Activated CD4-positive, alpha-beta T cell treated with anti-CD3 and anti-CD28 coated beads, Interleukin-2, amount 10 ng/mL, durations not matched to agents 7 days and 5 days (primary cell): ENCODE measurements at places on chromosomes 5 and 9.

- no peak for DNase-seq
These were observed 28.3 kb downstream of the ARHGEF28 start for GRCh38 chr5:73654171-73654811.

DNA sequence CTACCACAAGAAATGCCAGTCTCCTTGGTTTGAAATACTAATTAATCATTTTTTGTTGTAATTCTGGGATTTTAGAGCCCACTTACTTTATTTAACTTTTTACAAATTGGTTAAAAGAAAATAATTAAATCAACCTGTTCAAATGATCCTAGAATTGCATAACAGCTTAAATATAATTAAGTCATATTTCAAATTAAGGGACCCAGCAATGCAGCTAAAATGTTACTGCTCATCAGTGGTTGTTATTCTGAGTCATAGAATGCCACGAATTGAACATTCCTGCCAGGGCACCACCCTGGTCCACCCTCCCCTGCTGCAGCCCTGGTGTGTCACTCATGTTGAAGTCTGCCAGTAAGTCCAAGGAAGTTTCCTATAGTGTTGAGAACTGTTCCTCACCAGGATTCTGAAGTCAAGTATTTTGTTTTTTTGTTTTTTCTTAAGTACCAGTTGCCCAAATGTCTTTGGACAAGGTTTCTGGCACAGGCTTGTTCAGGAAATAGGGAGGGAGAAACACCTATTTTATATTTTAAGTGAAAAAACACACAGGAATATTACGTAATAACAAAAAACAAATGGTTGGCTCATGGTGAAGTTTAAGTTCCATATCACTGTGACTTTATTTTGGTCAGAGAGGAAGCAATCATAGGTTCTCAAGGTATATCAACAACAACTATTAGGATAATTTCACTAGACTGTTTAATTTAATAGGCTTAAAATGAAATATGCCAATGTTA is 4.3 kb upstream of the ITGA1 start:
- DNase-seq = no peak

- no peak for DNase-seq
These were observed 11.3 kb upstream of the ANKH start for GRCh38 chr5:14882658-14883580.

DNA sequence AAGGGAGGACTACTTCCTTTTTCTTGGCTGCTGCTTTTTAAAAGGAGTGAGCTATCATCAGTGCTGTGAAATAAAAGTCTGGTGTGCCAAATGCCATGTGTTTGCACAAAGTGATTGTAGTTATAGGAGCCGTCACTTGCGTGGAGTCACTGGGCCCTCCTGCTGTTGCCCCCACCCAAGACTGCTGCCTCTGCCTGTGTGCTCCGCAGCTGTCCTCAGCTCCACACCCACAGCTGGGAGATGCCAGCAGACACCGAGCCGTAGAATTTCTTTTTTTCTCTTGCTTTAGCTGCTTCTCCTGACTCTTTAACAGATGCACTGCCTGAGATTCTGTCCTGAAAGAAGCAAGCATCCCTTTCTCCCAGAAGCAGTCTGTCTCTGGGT is 9.8 kb upstream of the GLE1 start:
- DNase-seq = no peak

DNA sequence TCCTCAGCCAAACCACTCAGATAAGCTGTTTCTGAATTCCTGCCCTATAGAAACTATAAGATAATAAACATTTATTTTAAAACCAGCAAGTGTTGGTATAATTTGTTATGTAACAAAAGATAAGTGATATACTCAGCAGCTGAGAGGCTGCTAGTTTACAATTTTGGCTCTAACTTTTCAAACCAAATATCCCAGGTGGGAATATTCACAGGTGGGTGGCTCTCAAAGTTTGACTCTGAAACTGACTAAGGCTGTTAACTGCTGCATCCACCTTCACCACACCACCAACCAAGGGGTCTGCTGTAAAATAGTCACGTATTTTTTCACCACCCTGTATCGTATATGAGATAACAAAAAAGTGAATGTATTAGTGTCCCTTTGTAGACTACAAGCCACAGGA is 9.7 kb upstream of the ZNF366 start:
- no peak for DNase-seq

GRCh38 chr5:82560969-82561368 is 282.8 kb upstream of the RPS23 start:
- no peak for DNase-seq

GRCh38 chr5:147554261-147554817 is 44.5 kb upstream of the DPYSL3 start:
- DNase-seq = no peak

DNA sequence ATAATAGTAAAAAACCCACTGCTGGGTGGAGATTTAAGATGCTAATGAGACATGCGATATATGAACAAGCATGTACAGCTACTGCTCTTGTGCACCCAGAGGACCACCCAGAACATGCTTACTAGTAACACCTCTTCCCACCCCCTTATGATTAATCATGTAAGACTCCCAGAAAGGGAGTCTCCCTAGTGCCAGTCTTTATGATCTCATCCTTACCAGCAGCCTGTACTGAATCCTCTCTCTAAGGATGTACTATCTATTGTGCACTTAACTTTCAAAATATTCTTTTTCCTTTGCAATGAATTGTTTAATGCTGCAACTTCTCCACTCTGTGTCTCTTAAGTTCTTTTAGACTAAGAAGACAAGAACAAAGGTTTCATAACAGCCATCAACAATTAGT is 9.1 kb upstream of the MAT2B start:
- no peak for DNase-seq

DNA sequence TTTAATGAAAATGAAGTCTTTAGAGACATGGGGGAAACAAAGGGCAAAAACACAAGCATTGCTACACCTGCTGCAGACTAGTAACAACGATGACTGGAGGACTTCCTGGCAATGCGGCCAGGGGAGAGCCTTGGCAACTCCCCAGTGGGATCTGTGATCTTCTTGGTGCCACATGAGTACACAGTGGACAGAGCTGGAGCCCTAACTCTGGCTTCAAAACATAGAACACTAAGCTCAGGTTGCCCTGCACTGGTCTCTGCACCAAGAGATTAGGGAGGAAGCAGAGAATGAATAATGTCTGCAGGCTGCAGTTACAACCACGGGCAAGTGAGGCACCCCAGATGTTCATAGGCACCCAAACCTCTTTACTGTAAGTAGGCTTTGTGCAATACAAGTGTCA is 91.1 kb downstream of the MRPS27 start:
- no peak for DNase-seq

GRCh38 chr5:61496860-61497259 is 164.8 kb downstream of the ZSWIM6 start:
- no peak for DNase-seq

DNA sequence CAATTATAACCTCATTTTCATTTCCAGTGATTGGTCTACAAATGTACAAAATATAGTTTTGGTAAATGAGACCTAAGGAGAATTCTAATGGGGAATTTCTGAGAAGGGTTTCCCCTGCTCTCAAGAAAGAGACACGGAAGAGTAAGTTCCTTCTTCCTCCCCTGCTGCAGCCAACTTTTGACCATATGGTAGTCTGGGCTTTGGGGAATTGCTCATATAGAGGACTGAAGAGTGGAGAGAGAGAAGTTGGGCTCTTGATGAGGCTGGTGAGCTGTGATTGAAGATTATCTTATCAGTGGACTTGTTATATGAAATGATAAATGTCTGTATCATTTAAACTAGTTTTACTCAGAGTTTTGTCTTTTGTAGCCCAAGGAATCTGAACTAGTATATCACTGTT is 4.3 kb upstream of the LNPEP start:
- DNase-seq = no peak

DNA sequence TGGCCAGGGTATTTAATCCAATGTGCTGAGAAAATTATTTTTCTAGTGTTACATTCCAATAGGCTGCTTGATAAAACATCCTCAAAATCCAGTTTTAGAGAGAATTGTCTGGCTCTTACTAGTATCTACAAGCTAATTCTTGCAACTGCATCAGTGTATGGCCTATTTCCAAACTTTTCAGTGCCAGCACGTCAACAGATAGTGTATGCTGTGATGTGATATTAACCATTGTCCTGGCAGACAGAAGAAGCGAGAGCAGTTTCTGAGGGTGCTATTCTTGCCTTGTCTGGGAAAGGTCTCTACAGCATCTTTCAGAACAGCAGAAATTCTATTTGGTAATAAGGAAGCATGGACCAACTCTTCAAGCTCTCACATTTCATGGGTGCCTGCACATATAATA is 174.2 kb upstream of the CDH12 start:
- no peak for DNase-seq
